AG04449 (cell line): ENCODE measurements at places on chromosomes 1 and 21.

GRCh38 chr1:22210176-22210575 lies 67.3 kb upstream of the WNT4 start:
- no peak for DNase-seq

DNA sequence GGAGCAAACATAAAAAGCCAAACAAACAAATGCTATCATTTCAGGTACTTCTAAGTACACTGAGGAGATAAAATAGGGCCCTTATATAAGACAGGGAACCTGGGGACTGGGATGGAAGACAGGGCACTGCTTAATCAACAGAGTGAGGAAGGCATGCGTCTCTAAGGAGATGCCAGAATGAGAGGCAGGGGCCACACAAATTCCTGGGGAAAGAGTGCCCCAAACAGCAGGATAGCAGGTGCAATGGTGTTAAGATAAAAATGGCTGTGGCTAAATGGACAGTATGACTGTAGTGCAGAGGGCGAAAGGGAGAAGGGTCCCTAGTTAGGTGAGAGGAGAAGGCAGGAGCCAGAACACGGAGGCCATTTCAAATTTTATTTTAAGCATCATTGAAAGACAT lies 113.9 kb downstream of the ZBTB18 start:
- no peak for DNase-seq

GRCh38 chr1:201310251-201310985 lies 27.1 kb downstream of the PKP1 start:
- DNase-seq: no peak

DNA sequence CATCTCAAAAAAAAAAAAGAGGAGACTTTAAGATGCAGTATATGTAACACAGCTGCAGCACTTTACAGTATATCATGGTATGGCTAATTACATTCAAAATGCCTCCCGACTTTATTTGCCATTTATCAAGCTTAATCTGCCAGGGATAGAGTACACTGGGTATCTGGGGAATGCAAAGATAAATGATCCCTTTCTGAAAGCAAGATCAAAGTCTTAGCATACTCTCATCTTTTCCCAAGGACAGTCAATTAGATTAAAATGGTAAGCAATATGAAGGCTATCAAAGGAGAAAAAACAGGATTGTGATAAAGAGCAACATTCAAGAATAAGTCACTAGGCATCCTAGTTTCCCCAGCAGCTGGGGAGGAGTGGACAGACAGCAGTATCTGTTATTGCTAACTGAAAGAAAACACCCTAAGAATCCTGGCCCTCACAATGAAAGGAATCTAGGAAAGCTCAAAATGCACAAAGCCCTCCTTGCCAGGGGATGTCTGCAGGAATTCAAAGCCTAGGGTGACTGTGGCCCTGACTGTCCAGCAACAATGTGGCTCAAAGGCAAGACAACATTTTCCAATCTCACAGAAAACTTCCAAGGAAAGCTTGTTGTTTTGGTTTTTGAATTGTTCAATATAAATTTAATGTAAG lies 56.7 kb upstream of the RAP1GAP start:
- no peak for DNase-seq

GRCh38 chr1:73979684-73980083 lies 218.3 kb downstream of the LRRIQ3 start:
- DNase-seq: no peak

GRCh38 chr1:204692325-204692840 lies 6.8 kb upstream of the LRRN2 start:
- no peak for DNase-seq

GRCh38 chr1:2554621-2555387 lies 1.4 kb upstream of the TNFRSF14 start:
- DNase-seq: no peak

DNA sequence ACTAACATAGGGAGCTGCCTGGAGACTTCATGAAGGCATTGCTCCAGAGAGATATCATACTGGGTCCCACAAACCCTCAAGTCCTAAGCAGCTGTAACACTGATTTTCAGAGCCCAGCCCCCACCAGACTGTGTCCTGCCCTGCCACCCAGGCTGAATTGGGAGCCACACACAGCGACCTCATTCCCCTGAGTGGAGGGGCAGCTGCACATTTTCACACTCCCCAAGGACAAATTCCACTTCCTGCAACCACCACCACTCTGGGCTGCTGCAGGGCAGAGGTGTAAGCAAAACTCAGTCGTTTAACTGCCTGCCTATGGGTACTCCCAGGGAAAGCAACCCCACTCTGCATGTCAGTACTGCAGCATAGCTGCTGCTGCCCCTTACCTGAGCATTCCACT lies 19.8 kb downstream of the DTL start:
- DNase-seq: no peak

GRCh38 chr1:5814046-5814619 lies 178.1 kb downstream of the NPHP4 start:
- no peak for DNase-seq

DNA sequence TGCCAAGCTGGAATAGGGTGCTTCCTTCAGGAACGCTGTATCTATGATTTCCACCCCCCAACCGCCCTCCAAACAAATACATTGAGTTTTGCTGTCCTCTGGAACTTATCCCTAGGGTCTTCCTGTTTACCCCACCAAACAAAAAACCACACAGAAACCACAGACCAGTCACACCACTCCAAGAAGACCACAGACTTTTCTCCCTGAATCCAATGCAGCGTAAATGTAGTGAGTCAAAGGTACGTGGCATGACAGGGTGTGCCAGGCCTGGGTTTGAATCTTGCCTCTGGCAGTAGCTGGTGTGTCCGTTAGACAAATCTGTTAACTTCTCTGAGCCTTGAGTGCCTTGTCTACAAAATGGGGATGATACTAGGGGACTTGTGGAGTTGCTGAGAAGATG lies 27.8 kb downstream of the ASAP3 start:
- DNase-seq: no peak

- DNase-seq: no peak
Measured at GRCh38 chr1:155085504-155086127, 7.0 kb downstream of the EFNA3 start.

DNA sequence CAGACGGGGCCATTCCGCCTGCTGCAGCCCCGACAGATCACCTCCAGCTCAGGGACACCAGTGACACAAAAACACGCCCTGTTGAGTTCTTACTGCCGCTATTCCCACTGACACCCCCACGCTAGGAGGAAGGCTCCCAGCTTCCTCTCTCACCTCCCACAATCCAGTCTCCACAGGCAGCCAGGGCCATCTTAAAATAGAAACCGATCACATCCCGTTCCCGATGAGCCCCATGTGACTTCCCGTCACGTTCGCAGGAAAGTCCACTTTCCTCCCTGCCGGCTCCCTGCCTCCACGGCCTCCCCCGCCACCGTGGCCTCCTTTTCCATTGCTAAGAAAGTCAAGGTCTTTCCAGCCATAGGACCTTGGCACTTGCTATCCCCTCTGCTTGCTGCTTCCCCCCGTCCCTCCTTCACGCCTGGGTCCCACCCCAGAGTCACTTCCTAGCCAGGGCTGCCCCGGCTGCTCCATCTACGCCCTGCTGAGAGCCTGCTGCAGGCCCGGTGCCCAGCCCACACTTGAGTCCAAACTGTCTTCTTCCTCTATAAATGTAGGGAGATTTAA lies 24.0 kb upstream of the DDOST start:
- DNase-seq: no peak

- DNase-seq: peak; percentile 53
Measured at GRCh38 chr1:173475564-173476196, 1.5 kb upstream of the PRDX6 start.

DNA sequence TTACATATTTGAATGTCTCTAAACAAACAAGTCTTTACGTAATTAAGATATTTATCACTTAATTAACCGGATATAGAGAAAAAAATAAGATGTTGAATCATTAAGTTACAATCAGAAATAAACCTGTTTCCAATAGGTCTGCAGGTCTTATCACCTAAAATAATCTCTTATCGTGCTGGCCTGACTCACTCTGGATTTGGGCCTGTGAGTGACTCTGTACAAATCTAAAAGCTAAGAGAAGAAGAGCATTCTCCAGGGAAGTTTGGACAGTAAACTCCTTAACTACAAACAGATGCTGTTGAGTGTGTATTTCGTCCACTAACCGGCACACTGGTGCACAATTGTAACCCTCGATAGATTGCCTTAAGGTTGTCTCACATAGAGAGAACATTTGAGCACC lies 25.3 kb downstream of the CEP104 start:
- no peak for DNase-seq
